ENCODE measurements at places on chromosomes 2 and 18. TPM values are rescaled to one million over a fixed set of nuclear protein-coding genes. Genes with fewer than 3 reads are reported as not detected.

- DNase-seq, result no peak
These were observed 764.6 kb upstream of the ZEB2 start for GRCh38 chr2:145284551-145284950.

DNA sequence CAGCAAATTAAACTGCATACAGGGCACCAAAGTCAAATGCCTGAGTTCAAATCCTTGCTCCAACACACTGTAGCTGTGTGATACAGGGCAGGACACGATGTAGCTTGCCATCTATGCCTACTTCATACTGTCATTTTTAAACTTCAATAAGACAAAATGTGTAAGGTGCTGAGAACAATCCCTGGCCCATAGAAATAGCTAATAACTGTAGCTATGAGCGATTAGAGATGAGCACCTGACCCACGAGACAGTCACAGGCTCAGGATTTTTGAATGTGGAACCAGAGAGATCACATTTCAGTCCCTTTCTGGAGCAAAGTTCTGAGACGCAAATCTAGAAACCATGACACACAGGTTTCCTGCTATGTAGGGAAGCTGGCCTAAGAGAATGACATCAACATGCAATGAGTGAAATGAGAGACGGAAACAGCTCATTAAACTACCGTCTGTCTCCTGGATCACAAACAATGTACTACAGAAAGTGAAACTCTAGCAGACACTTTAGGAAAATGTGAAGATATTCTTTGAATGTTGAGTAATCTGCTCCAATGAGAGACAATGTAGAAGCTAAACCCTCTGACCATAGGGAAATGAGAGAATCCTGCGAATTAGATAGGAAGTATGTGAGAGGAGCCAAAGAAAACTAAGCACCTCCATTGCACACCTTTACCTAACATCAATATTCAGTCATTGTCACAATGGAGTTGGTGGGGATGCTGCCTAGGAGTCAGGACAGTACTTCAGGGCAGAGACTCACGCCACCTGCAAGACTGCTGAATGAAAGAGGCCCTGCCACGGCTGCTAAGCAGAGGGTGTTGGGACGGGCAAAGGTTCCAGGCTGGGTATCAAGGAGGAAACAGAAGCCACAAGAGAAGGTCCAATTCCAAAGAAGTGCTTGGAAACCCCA is 25.5 kb downstream of the B4GALT6 start:
- no peak for DNase-seq

DNA sequence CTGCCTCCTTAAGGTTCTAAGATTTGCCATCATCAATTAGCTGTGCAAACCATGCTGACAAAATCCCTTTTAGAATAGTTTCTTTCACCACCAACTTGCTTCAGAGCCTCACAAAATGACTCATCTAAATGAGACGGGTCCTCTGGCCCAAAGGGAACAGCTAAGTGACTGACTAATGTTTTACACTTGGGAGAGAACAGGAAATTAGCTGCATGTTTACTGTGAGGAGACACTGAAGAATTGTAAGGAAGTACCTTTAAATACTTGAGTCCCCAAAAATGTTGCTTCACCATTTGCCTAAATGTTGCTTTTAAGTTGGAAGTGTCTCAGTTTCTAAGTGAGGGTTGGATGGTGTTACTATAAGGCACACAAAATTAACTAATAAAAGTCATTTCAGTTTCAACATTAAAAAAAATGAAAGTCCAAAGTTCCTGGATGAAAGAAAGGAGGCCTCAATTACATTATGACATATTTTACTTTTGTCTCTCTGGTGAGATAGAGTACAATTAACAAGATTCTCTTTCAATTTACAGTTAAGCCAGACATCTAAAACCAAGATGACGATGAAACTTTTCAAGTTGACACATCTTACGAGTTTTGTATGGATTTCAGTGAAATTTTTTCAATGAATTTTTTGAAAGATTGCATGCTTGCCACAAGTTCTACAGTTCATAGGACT is 229.1 kb upstream of the FN1 start:
- DNase-seq, result no peak

- DNase-seq, result no peak
These were observed 86.1 kb downstream of the CACNB4 start for GRCh38 chr2:152012697-152013096.

Gene SULT1C4
- total RNA-seq, result 1.2 TPM

Gene CFLAR
- total RNA-seq, result 139 TPM

Gene SPP2
- not detected for total RNA-seq

Gene CRYGC
- not detected for total RNA-seq

Gene AGPS
- total RNA-seq, result 62.3 TPM
